IPS DF 19.7 (cell line): ENCODE measurements at places on chromosomes 16 and 17.

GRCh38 chr16:75620326-75621169, 2.5 kb downstream of the ADAT1 start:
- DNase-seq: no peak

DNA sequence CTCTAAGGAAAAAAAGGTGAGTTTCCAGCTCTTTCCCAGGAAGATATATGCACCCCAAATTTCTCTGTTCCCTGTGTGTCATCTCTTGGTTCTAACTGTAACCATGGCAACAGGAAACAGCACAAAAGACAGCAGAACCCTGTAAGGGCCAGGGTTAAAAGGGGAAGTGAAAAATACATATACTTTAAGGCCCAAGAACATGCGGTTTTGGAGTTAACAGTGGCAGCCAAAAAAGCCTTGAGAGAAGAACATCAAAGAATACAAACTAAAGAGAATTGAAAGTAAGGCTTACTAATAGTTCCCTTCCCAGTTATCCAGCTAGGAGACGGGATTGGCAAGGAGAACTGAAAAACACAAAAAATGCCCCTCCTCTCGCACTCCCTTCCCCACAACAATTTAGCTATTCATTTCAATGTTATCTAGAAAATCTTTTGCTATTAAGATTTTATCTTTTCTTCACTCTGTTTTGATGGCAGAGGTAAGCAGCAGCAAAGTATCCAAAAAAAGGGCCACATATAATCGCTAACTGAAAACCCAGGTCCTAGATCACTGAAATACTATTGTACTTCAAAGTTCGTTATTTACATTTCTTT, 1.5 kb downstream of the SPOP start:
- DNase-seq: no peak

DNA sequence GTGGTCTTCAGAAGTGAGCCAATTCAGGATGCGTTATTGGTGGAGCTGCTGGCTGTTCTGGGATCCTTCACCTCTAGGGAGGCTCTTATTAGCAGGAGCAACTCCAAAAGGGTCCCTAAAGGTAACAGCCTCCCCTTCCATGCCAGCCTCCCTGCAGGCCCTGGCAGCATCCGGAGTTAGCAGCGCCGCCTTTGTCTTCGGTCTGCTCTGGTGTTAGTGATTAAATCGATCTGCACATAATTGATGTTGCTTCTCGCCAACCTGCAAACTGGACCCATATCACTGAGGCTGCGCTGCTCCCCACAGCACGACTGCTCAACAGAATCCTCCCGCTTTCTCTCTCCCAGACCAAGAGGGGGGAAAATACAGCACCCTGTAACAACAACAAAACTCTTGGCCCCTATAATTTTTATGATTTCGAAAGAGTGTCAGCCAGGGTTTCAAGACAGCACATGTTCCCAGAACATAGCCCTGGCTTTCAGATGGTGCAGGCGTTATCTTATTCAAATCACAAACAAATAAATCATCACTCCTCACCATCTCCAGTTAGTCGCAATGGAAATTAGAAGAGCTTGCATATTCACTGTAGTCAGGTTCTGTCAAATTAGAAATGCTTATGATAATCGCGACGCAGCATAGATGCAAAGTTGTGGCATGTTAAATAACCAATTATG, 76.0 kb downstream of the IRX3 start:
- no peak for DNase-seq

GRCh38 chr16:80047842-80048241, 447.3 kb upstream of the MAF start:
- DNase-seq: no peak

DNA sequence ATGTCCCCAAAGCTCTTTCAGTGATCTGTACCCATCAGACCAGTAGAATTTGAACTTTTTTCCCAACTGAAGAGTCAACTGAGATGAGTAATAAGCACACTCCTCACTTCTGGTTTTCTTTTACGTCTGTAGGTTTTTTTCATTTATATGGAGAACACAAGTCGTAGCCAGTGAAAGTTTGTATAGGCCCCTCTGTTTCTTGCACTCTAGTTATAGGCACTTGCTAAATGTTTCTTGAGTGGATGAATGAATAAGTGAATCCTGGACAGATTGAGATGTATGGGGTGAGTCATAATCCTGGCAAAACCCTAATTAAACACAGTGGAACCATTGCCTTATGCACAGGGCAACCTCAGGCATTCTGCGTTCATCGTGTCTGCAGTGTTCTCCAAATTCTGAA, 193.7 kb upstream of the TBX2 start:
- DNase-seq: no peak

DNA sequence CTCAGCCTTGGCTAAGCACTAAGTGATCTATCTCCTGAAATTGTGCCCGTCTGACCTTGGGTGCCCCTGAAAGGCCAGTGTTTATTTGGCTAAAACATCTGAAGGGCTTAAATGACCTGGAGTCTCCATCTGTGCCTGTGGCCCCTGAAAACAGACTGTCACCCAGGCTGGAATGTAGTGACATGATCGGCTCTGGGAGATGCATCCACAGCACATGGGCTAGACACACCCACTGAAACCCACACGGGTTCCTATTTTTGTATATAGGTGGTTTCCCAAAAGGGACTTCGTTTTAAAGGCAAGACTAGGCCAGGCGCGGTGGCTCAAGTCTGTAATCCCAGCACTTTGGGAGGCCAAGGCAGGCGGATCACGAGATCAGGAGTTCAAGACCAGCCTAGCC, 13.5 kb downstream of the CEP295NL start:
- DNase-seq: no peak

DNA sequence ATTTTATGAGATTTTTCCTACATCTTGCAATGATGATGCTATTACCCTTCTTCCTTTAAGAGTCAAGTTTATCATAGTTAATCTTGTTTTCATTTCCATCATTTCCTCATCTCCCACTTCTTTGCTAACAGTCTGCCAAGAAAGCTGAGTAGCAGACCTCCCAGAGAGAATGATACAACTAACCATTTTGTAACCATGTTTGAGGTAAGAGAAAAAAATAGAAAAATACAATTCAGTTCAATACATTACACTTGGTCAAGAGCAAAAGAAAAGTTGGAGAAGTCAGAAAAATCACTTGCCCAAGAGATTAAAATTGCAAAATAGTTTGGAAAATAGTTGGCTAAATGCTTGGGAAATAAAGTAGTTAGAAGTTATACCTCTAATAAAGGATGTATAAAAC, 154.4 kb downstream of the ABCA8 start:
- DNase-seq: no peak
